Bronchial epithelial cell (primary cell): ENCODE measurements at places on chromosomes 4 and X. TPM values are rescaled to one million over a fixed set of nuclear protein-coding genes. Genes with fewer than 3 reads are reported as not detected.

Gene ARMCX1
- total RNA-seq = 5.8 and 7.4 TPM in 2 replicates

Gene NIPAL1
- 6.6 and 9.3 TPM in 2 replicates for total RNA-seq

Gene TRPC5OS
- not detected in 2 replicates for total RNA-seq

Gene SSX2
- total RNA-seq = not detected in 2 replicates

Gene F8A3
- total RNA-seq = 0.26 and 0.38 TPM in 2 replicates

Gene ADH1C
- total RNA-seq = 0.26 TPM in 1 of 2 replicates, not detected in the other

Gene KCTD8
- total RNA-seq = under 0.01 TPM in 1 of 2 replicates, not detected in the other

Gene STK32B
- total RNA-seq = under 0.01 TPM in 1 of 2 replicates, not detected in the other

Gene LNX1
- total RNA-seq = 1.6 and 3.2 TPM in 2 replicates

Gene PRR32
- not detected in 2 replicates for total RNA-seq
